ENCODE measurements at places on chromosomes 5 and 9.
A peak's percentile ranks its signal among the peaks of the same experiment; 100 is the strongest.

GRCh38 chr9:124964604-124965003 lies 23.7 kb upstream of the GOLGA1 start:
- DNase-seq: no peak

DNA sequence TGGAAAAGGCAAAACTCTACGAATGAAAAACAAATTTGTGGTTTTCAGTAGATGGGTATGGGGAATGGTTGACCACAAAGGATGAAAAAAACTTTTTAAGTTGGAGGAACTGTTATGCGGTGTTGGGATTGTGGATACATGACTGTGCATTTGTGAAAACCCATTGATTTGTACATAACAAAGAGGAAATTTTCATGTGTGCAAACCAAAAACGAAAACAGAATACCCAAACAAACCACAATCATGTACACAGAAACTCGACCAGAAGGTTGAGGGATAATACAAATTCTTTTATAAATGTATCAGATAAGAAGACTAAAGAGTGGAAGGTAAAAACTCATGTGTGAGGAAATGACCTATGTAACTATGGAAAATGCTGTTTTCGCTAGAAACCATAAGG lies 1012.4 kb downstream of the CDH18 start:
- DNase-seq: no peak

GRCh38 chr5:141908796-141909195 lies 14.9 kb upstream of the DELE1 start:
- no peak for DNase-seq

GRCh38 chr5:133347039-133347438 lies 265.3 kb downstream of the FSTL4 start:
- no peak for DNase-seq

DNA sequence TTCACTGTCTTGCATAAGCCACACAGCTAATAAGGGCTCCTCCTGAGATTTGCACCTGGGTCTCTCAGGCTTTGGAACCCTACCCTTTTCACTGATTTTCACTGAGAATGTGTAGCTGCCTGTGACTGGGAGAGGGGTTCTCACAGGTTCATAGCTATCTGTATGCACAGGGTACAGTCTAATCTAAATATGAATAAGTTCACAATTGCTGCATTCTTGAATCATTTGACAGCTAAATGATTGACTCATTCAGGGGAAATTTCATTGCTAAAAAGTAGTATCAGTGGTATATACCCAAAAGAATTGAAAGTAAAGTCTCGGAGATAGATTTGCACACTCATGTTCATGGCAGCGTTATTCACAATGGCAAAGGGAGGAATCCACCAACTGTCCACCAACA lies 140.7 kb downstream of the BOD1 start:
- DNase-seq: no peak

GRCh38 chr5:111673891-111674626 lies 82.9 kb downstream of the NREP start:
- DNase-seq: no peak

DNA sequence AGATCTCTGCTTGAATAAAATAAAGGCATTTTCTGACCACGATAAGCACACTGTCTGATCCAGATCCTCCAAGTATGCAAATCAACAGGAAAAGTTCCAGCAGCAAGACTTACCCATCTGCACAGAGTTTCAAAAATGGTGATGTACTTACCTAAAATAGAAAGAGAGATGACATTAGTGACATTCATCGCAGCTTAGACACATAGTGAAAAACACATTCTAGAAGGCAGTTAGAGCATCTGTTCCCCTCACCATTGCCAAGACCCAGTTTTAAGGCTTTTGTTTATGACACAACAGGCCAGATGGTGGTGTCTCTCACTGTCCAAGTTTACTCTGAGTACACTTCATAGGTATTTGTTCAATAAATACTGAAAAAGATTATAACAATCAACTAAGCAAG lies 207.7 kb downstream of the PDE4D start:
- no peak for DNase-seq

GRCh38 chr5:89395111-89395510 lies 512.1 kb upstream of the MEF2C start:
- DNase-seq: no peak

DNA sequence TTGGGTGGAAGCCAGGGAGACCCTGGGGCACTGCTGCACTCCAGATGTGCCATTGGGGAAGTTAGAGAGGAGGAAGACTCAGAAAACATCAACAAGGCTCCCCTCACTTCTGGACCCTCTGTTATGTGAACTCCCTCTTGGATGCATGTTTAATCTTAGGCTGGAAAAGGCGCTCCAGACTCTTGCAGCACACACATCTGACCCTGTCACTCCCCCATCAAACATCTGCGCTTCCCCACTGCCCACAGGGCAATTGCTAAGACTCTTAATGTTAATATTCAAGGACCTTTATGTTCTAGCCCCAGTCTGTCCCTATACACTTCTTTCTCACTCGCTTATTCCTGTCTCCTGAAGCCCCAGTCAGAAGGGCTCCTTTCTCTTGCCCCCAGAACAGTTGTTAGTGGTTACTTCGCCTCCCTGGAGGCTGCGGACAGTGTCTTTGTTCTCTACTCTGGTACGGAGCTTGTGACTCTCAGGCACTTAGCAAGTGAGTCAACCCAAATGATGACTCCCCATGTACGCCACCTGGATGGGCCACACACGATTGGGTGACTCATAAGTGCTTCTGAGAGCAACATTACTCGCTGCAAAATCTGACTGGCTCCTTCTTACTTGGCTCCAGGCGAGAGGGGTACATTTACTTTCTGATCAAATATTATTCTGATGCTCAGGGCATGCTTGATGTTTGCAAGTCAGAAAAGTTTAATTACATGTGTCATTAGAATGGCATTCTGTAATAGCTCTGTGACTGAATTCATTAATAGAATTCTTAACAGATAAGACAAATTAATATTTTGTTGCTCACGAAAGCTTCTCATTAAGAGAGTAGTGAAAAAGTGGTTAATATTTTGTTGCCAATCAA lies 193.6 kb downstream of the HSPA4 start:
- no peak for DNase-seq

GRCh38 chr9:97109194-97109811 lies 70.4 kb upstream of the CTSV start:
- DNase-seq: no peak

- no peak for DNase-seq
Measured at GRCh38 chr9:130064621-130065020, 10.9 kb downstream of the GPR107 start.

DNA sequence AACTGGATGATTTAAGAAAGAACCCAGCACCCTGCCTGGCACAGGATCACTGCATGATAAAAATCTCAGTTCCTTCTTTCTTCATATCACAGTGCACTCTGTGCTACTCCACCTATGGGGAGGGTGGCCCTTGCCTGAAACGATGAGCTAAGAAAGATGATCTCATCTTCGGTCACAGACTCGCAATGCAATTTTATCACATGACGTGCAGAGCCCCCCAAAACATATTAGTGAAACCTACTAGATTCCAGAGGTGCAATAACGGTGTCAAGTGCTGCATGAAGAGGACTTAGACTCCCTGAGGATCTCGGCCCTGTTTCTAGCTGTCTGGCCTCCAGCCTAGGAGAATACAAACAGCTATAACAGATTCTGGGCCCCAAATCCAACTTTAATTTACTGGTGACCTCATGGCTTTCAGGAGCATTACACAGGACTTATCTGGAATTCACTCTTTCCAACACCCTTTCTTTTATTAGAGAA lies 104.0 kb downstream of the EBF1 start:
- DNase-seq: no peak

DNA sequence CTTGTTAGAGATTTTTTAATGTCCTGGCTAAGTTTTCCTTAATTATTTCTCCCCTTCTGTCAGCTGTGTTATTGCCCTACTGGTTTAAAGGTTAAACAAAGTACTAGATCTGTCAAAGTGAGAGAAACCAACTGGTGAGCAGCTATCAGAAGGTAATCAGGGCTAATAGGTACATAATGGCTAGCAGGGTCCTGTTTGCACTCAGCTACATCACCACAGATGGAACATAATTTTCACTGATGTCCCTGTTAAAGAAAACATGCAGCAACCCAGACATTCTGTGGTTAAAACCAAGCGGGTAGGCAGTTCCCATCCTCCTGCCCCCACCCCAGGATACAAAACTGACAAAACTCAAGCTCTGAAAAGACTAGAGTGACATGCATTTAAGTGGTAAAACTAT lies 473.9 kb downstream of the NR2F1-AS1 start:
- DNase-seq: no peak

- no peak for DNase-seq
Measured at GRCh38 chr9:93183131-93183662, 742 bp upstream of the WNK2 start.

DNA sequence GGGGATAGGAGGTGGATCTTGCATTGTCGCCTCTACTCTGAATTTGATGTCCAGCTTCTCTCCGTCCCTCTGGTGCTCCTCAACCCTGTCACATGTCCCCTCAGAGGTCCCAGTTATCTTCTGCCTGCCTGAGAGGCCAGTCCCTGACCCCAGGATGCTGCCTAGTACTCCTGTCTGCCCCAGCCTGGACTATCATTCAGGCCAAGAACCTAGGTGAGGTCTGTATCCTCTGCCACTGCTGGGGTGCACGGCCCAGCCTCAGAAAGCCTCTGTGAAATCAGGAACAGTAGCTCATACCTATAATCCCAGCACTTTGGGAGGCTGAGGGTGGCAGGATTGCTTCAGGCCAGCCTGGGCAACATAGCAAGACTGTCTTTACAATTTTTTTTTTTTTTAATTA lies 8.6 kb downstream of the SPINK4 start:
- DNase-seq: no peak

DNA sequence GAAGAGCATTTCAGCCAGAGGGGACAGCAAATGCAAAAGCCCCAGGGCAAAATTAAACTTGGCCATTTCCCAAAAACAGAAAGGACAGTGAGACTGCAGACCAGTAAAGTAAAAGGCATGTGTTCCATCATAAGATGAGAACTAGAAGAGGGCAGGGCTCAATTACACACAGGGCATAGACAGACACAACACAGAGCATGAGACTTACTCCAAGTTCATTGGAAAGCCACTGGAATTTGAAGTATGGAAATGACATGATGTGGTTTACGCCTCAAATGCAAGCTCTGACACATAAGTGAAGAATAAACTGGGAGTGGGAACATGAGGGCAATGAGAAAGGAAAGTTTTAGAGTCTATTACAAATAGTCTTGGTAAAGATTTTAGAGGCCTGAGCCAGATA lies 446.6 kb upstream of the GRIA1 start:
- no peak for DNase-seq

GRCh38 chr5:87074934-87075541 lies 192.6 kb upstream of the RASA1 start:
- DNase-seq: no peak

DNA sequence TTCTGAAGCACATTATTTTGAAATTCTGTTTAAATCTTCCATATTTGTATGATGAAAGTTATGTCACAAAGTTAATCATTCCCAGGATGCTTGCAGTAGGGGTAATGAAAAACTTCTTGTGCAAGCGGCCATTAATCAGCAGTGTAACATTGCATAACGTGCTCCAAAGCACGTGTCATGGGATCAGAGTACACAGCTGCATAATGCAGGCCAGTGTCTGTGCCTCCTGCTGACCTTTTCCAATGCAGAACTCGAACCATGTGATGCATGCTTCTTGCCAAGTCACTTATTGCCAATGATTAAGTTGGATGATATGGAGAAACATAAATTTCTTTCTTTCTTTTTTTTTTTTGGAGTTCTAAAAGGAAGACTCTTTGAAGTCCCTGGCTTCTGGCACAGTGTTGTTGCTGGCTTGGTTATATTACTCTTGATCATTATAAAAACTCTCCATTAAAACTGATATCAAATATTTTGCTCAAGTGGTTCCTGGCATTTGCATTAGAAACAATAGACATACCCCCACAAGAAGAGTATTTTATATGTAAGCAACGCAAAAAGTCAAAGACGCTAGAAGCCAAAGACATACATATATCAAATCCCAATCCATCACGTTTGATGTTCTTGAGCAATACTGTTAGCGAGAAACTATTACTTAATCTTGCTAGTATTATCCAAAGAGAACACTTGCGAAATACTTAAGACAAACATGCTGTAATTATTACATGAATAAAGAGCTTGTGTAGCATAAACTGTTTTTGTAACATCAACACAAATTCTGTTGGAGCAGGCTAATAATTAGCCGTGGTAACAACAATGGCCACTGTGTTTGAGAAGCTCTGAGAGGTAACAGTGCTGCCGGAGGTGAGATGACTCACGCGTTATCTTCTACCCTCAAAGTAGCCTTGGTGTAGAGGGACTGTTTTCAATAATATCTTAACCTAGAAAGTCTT lies 164.2 kb downstream of the AUH start:
- DNase-seq: no peak

GRCh38 chr5:132540764-132541163 lies 2.6 kb downstream of the IL5 start:
- no peak for DNase-seq

GRCh38 chr9:131252120-131252519 lies 24.2 kb downstream of the FAM78A start:
- no peak for DNase-seq

- no peak for DNase-seq
Measured at GRCh38 chr5:154202379-154203260, 12.1 kb downstream of the GALNT10 start.

GRCh38 chr5:133907075-133907474 lies 61.4 kb downstream of the C5orf15 start:
- no peak for DNase-seq

- DNase-seq: no peak
Measured at GRCh38 chr5:76626738-76627137, 3.5 kb upstream of the F2RL2 start.

DNA sequence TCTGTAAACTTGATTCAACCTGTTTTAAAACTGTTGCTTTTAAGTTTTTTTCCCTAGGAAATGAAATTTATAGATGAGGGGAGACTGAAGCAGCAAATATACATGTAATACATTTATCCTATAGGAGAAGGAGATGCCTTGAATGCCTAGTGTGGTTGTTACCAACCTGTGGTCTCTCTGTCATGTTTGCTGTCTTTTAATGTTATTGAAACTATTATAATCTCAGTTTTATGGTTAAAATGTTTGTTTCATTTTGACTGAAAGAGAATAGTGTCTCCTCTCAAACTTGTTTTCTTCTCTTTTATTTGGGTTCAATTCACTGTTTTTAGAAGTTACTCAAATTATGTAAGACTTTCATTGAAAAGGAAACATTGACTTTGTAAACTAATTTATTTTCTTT lies 15.8 kb downstream of the MRPL22 start:
- no peak for DNase-seq

GRCh38 chr9:3893519-3893918 lies 367.7 kb upstream of the RFX3 start:
- no peak for DNase-seq

- no peak for DNase-seq
Measured at GRCh38 chr5:35832762-35833161, 23.9 kb upstream of the IL7R start.

- DNase-seq: no peak
Measured at GRCh38 chr5:160083501-160083900, 35.7 kb downstream of the PWWP2A start.

- peak; percentile 52 for DNase-seq
Measured at GRCh38 chr9:14322211-14323082, 8.5 kb upstream of the NFIB start.

GRCh38 chr5:174971210-174971609 lies 246.8 kb downstream of the MSX2 start:
- DNase-seq: no peak

GRCh38 chr5:35780236-35780635 lies 76.5 kb upstream of the IL7R start:
- no peak for DNase-seq

GRCh38 chr9:36787709-36788108 lies 215.0 kb downstream of the MELK start:
- no peak for DNase-seq

GRCh38 chr5:2378976-2379375 lies 372.5 kb downstream of the IRX2 start:
- DNase-seq: no peak

Measured in stimulated activated CD4-positive, alpha-beta T cell treated with anti-CD3 and anti-CD28 coated beads, Interleukin-1b, Interleukin-23, amount 100 ng/mL, for 1 hour (primary cell).